Fibroblast of skin of left biceps (primary cell): ENCODE measurements at places on chromosomes 3 and 15.

DNA sequence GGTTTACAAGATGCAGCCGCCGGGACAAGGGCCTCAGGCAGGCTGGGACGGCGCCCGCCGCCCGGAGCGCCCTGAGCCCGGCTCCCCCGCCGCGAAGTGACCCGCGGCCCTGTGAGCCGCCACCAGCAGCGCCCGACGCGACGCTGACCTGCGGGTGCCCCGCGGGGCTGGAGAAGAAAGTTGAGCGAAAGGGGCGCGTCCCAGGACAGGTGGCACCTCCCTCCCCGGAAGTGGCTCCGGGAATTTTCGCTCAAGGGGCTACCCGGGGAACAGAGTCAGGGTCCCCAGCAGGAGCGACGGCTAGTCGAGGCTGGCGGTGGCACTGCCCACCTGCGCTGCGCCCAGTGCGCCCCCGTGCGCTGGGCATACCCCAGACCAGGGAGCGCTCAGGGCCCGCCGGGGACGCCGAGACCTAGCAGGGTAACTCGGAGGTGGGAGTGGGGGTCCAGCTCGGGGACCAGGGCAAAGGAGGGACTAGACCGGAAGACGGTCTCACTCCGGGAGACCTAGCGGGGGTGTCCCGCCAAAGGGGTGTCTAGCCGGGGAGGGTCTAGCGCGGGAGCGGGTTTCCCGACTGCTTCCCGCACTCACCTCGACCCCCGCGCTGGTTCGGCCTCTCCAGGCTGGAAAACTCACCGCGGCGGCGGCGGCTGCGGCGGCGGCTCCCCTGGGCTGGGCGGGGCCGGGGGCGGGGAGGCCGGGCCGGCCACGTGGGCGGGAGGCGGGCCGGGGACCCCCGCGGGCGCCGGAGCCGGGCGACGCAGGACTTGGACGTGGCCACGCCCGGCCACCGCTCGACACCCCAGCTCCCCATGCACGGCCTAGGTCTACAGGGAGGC lies 18.4 kb downstream of the SPATA12 start:
- DNase-seq: no peak

DNA sequence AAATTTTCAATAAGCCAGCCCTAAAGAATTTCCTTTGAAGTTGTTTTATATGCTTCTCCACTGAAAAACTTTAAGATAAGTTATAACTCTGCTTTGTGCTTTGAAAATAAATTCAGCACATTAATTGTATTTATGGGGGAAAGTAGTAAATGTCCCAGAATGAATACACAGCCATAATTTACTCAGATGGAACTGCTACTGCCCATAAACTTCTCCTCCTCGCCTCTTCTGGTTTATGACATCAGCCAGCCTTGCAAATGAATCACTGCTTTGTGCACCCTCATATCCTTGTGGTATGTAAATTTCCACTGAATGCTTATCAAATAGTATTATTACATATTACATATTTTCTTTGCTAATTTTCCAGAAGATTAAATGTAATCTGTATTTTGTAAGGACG lies 302.0 kb downstream of the DIPK2A start:
- DNase-seq: no peak

DNA sequence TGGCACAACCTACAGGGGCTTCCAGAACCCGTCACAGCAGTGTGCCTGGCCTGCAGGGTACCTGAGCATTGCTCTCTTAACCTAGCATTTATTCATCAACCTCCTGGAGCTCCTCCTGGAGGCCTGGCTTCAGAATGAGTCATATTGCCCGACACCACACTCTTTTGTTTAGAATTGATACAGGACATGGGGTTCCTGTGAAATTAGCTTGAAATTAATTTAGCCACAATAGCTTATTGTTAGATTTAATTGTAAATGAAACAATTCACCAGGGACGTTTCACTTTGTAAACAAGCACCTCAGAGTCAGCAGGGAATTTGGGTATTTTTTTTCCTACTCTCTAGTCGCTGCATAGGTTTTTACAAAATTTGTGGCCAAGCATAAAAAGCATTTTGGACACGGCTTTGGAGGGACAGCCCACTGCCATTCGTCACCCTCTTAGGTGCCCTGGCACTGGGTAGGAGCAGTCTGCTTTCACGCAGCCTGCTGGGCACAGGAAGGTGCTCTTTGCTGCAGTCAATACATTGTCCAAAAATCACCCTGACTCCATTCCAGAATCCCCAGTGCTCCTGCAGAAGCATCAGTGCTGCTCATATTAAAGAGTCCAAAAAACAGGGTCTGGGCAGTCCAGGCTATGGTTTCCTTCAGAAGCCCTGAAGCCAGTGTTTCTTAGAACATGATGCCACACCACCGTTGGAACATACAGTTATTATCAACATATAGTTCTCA lies 60.8 kb upstream of the MEF2A start:
- no peak for DNase-seq

GRCh38 chr15:31732726-31733125 lies 297.6 kb upstream of the CHRNA7 start:
- DNase-seq: no peak

DNA sequence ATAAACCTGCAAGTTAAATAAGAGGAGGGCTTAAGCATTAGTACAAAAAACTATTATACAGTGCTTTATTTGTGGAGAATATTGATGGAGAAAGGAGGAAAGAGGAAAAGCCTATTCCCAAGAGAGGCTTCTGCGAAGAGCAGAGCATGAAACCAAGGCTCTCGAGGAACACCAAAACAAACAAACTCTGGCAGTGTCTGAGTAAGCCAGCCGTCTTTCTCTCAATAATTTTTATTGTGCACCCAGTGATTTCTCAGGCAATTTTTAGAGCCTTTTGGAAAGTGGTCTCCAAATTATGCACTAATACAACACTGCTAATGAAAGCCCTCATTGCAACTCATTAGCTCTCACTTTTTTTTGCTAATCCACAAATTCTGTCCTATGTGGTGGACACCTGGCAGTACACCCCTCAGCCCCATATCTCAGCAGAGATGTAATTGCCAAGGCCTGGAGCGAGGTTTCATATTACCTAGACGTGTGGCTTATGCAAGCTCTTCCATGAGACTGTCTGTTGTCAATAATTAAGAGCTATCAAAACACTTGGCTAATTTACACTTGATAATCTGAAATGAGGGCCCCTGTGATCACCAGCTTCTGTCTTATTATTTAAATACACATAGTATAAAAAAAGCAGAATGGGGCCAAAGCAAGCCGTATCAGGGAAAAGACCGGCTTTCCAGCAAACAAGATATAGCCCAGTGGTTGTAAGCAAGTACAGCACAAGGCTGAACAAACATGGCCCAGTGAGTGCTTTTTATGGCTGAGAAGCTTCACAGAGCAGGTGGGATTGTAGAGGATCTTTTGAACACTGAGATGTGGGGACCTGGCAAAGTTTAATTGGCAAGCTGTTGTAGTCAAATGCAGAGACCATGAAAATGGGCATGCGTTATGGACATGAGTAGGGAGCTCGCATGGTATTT lies 216.9 kb downstream of the ROBO2 start:
- DNase-seq: no peak

DNA sequence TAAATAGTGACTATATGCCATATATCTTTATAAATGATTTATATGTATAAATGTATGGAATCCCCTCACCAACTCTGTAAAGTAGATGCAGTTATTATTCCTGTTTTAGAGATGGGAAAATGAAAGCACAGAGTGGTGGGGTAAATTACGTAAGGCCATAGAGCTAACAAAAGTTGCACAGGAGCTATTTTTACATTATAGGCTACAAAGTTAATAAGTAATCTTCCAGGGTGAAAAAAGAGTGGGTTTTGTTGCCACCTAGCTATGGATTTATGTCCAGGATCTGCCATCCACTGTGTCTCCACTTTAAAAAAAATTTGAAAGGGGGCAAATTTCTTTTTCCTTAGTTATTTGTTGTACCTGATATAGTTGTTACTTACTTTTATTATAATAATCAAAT lies 235.7 kb downstream of the MCTP2 start:
- DNase-seq: no peak

GRCh38 chr3:45011756-45012508 lies 14.2 kb upstream of the CLEC3B start:
- DNase-seq: peak; percentile 89

DNA sequence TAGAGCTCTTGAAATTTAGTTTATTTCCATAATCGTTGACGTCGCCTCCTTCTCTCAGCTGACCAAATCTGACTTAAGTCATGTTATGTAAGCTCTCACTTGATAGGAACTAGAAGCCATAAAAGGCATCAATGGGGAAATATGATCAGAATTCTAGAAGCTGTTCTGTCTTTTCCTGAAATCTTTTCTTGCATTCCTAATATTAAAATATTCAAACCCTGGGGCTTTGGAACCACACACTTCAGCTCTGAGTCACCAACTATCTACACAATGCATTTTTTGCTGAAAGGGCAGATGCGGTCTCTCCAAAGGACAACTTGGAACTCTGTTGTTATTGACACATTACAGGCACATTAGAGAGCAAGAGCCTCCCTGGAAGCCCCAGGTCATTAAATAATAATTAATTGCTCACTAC lies 91.3 kb downstream of the LARS2 start:
- DNase-seq: peak; percentile 66

DNA sequence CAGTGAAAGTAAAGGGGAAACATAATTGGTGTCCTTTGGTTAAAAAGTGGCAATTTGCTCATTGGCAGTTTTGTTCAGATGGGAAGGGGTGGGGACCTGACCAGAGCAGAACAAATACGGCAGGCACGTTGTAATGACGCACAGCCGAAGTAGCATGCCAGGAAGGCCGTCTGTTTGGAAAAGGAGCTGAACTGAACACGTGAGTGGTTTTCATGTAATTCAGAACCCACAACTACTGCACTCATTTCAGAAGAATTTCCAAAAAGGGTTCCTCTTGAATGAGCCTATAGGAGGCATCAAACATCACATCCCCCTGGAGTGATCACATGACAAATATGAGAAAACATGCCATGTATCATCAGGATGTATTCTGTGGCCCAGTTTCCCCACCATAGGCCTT lies 42.9 kb upstream of the LMCD1 start:
- peak; percentile 92 for DNase-seq

DNA sequence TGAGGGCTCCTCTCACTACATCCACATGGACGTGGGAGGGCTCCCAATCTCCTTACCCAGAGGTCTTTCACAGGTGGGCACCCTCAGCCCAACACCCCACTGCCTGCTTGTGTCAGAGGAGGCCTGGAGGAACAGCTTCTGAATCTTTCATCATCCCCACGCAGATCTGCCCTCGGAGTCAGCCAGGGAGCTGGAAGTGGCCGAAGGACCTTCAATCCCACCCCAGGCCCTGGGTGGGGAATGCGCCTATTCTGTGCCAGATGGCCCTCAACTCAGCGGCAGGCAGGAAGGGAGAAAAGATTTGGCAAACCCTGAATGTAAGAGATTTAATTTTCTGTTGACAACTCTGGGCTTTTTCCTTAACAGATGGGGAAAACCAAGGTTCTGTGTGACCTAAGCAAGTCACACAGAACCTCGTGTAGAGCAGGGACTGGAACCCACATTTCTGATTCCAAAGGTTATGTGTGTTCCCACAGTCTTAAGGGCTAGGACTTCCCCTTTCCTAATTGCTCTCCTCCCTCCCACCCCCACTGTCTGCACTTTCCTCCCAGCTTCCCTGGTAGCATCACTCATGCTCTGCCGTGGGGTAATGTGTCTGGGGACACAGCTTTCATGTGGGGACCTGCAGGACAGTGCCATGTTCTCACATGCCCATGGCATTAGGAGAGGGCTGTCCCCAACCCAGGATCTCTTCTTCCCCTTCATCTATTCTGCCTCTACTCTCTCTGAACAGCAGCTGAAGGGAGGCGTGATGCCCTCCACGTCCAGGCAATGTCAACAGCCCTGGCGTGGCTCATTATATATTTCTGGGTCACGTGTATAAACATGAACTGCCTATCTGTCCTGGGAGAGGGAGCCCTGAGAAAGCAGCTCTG lies 98.1 kb downstream of the SEMA5B start:
- no peak for DNase-seq

GRCh38 chr15:47395076-47395475 lies 322.2 kb upstream of the SEMA6D start:
- DNase-seq: no peak

DNA sequence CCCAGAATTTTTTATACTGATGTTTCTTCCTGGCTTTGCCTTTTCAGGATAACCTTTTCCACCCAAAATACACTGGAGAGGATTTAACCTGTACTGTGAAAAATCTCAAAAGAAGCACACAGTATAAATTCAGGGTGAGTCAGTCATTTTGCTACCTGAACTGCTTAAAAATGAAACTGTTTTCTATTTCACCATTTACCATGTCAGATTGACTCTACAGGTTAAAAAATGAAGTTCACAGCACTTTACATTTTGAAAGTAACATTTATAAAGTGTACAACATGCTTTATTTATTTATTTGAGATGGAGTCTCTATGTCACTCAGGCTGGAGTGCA lies 115.2 kb downstream of the GHSR start:
- no peak for DNase-seq

DNA sequence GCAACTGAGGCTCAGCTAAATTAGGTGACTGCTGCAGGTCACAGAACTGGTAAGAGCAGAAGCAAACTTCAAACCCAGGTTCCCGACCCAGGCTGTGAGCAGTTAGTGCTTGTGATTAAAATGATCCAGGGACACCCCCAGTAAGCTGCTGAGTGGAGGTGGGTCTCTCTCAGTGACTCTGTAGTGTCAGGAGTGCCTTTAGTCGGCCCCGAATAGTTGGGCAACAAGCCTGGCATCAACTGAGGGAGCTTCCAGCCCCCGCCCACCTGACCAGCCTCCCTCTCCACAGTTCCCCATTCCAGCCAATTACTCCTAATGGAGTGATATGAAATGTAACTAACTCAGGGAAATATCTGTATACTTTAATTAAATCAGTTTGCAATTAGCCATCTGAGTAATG lies 168.0 kb upstream of the SMAD3 start:
- no peak for DNase-seq

DNA sequence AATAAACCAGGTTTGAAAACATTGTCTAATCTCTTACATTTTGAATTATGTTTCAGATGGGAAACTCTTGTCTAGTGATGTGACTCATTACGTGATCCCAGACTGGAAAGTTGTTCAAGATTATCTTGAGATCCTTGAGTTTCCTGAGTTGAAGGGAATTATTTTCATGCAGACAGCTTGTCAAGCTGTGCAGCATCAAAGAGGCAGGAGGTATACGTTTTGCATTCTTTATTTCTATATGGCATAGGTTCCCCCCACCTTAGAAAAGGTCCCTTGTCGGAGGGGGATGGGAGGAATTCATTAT lies 1.5 kb downstream of the DIS3L start:
- DNase-seq: no peak

DNA sequence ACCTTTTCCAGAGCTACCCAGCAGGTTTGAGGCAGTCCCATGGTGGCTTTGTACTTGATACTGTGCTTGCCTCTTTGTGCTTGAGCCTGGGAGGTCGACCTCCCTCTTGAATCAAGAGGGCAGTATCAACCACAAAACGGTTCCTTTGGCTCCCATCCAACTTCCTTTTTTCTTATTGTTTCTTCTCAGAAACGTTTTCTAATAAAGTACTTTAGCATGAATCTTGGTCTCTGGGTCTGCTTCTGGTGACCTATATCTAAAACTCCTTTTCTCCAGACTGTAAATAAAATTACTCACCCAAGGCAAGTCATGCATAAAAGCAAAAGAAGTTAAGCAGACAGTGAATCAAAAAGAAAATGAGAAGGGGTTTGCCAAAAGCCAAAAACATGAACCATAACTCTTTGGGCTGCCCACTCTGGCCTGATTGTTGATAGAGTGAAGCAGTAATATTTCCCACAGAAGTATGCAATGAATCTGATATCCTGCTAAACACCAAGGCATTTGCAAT lies 112.2 kb upstream of the SLC4A7 start:
- no peak for DNase-seq
